ENCODE measurements at places on chromosomes 6 and 20.

DNA sequence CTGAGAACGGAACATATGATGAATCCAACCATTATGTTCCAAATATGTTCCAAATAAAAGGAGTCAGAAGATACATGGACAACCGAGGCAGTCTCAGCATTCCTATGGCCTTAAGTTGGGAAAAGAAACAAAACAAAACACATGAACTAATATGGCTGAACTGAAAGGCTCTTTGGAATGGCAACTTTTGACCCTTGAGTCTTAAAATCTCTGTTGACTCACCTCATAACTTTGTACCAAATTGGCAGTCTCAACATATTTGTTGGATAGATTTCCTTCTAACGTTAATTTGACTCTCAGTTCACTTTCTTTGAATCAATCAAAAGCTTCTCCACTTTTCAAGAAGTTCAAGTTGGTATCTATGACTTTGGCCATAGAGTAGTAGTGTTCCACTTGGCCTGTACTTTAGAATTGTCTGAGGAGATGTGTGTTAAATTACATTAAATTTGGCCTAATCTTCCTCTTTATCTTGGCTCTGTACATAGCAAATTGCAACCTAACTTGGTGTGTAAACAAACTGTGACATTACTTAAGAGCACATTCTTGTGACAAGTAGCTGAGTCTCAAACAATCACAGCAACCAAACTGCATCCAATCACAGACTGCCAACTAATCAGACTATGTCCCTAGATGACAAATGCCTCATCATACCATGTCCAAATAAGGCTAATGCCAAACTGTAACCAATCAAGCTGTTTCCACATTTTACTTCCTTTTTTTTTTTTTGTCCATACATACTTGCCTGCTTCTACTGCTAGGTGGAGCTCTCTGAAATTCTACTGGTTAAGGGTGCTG, 208.8 kb downstream of the BMP2 start:
- DNase-seq = no peak

DNA sequence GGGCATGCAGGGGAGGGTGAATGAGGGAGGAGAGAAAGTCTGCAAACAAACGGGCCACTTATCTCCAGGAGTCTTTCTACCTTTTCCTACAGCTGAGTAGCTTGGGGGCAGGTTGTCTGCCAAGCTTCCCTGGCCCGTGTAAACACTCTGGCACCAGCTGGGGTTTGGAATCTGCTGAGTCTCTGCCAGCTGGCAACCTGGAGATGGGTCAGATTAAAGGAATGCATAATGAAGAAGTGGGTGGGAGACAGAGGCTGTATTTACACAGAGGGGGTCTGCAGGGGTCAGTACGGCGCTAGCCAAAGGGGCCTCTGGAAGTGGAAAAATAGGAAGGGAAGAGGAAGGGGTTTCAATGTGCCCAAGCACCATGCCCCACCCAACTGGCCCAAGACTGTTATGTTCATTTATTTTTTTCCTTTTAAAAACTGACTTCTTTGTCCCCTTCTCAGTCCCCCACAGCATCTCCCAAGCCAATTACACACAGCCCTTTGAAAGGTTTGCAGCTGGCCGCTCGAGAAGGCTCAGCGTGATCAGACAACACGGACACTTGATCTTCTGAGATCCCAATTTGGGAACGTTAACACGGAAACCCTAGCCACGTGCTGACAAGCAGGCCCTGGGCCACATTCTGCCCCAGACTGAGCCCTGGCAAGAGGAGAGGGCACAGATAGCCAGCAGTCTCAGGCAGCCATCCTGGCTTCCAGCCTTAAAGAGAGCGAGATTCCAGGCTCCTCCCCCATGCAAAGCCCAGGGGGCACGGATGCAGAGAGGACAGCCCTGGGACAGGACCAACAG, 25.2 kb downstream of the TRAM2 start:
- peak; percentile 56 for DNase-seq

DNA sequence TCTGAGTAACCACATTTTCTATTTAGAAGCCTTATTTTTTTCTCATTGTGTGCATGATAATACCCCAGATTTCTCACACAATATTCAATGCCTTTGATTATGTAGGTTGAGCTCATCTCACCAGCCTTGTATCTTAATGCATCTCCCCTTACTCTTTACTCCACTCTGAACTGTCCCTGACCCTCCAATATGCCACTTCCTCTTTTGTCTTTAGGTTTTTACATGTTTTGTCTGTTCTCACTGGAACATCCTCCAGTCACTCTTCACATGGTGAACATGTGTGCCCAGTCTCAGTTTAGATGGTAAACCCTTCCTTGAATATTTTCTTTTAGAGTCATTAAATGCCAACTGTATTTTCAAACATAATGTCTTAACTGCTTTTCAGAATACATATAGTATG, 392.9 kb upstream of the IMPG1 start:
- no peak for DNase-seq

GRCh38 chr6:43149265-43149664, 21.8 kb upstream of the SRF start:
- no peak for DNase-seq

- DNase-seq = no peak
Observed at GRCh38 chr6:142842418-142843261, 102.3 kb downstream of the HIVEP2 start.

DNA sequence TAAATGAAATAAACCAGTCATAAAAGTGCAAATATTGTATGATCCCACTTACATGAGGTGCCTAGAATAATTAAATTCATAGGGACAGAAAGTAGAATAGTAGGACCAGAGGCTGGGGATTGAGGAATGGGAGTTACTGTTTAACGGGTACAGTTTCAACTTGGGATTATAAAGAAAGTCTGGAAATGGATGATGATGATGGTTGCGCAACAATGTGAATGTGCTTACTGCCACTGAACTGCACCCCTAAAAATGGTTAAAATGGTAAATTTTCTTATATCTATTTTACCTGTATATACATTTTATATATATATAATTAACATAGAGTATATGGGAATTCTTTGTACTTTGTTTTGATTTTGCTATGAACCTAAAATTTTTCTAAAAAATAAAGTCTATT, 53.3 kb upstream of the L3MBTL3 start:
- DNase-seq = no peak

- no peak for DNase-seq
Observed at GRCh38 chr6:28865401-28866204, 58.2 kb downstream of the TRIM27 start.

DNA sequence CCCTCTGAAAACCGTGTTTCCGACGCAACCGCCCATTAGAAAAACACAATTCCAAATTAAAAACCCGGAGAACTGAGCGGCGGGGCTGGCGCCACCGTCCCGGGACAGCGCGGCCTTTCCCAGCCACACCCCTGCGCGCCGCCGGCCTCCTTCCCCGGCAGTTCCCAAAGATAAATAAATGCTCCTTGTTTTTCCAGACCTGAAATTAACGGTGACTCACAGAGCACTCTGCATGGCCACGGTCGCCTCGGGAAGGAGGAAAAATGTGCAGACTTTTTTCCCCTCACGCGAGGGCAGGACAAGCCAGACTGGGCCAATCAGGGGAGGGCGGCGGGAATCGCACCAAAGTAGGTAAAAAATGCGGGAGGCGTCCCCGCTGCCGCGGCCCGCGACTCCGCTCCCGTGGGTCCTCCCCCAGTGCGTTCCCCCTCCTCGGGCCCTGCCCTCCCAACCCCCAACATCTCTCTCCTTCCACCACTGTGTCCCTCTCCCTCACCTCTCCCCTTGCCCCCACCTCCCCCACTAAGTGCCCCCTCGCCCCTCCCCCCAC, 828 bp upstream of the DSTN start:
- DNase-seq = peak; percentile 40

DNA sequence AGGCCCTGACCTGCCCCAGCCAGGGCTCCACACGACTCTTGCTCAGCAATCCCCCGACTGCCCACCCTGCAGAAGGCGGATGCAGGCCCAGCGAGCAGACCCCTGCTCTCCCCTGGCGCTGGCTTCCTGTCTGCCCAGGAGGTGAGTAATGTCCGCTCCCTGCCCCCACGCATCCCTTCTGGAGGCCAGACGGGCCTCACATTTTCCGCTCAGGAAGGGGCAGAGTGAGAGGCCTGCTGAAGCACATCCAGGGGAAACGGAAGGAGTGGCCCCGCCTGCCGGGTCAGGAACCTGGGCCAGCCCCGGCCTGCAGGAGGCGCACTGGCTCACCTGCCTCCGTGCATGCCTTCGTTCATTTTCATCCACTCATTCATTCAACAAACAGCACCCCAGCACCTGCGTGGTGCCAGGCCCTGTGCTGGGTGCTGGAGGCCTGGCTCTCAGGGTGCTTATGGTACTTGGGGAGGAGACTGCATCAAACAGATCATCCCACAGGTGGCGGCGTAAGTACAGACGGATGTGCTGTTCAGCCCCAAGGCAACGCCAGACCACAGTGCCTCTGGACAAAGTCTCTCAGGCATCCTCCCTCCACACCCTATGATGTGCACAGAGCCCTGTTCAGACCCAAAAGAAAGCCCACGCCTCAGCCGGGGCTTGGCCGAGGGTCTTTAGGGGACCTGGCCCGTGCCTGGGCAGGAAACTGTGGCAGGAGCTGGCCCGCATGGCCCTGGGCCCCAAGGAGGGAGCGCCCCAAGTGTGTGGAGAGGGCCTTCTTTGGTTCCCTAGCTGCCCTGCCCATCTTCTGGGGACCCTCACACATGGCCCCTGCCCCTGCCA, 112.1 kb downstream of the ASXL1 start:
- DNase-seq = no peak

- no peak for DNase-seq
Observed at GRCh38 chr6:41801380-41801779, 13.9 kb downstream of the TOMM6 start.

DNA sequence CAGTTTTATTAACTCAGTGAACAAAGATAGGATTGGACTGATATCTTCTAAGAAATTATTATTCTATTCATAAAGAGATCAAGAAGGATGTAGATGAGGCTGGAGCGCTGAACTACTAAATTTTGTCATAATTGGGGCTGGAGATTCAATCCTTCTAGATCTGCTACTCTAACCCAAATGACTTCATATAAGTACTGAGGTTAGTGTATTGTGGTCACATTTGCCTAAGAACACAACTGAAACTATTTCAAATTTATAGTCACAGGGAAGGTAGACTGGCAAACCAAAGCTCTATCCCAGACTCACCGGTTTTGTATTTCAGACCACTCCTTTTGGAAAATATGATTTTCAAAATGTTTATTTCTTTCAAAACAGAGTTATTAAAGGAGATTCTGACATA, 96.7 kb downstream of the BMP5 start:
- no peak for DNase-seq

- no peak for DNase-seq
Observed at GRCh38 chr6:20335872-20336271, 65.8 kb upstream of the E2F3 start.
